ENCODE measurements at places on chromosomes 13 and 19.
A peak's percentile ranks its signal among the peaks of the same experiment; 100 is the strongest.

GRCh38 chr13:110311443-110312338, 4.6 kb downstream of the COL4A2 start:
- no peak for DNase-seq

DNA sequence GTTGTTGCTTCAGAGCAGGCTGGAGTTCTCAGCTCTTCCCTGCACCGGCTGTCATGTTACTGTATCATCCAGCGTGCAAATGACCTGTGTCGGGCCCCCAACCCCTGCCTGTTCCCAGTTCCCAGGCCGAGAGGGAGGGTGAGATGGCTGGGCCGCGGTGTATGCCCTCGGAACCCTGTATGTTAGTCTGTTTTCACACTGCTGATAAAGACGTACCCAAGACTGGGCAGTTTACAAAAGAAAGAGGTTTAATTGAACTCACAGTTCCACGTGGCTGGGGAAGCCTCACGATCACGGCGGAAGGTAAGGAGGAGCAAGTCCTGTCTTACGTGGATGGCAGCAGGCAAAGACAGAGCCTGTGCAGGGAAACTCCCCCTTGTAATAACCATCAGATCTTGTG, 10.9 kb downstream of the TMEM255B start:
- DNase-seq, result no peak

DNA sequence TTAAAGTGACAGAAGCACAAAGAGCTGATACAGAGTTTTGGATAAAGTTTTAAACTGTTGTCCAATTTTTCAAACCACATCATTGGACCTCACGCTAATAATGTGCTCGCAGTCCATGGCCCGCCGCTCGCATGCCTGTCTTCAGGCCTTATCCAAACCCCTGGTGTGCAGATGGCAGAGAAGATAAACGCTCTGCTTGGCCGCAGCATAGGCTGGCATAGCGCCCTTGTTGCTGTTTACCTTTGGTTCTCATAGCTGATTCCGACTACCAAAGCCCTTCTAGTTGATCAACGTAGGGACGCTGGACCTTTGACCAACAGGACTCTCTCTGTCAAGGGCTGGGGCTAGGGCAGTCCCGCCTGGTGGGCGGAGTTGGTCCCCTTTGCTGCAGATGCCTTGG, 23.5 kb upstream of the QTRT1 start:
- DNase-seq, result no peak

DNA sequence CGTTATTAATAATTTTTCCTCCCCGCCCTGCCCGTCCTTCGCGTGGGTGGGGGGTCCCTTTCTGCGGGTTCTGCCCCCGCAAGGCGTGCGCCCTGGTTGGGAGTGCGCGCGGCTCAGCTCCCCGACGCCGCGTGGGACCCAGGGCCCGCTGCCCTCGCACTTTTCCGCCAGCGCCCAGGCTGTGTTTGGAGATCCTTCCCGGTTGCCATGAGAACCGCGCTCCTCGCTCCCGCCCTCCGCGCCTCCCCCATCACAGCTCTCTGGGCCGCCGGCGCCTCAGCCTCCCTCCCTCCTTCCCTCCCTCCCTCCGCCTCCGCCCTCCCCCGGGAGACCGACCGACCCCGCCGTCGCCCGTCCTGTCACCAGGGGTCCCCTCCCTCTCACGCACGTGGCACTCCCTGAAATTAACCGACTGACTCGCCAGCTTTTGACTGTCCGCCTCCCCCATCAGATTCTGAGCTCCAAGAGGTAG, 2.4 kb upstream of the SSBP4 start:
- DNase-seq, result peak; percentile 59

GRCh38 chr13:90867336-90867683, 480.2 kb upstream of the MIR17HG start:
- peak; percentile 9 for DNase-seq
